GM04504 (cell line): ENCODE measurements at places on chromosomes 16 and 17.

- DNase-seq, result no peak
These were observed 168.8 kb downstream of the C16orf78 start for GRCh38 chr16:49542391-49542891.

DNA sequence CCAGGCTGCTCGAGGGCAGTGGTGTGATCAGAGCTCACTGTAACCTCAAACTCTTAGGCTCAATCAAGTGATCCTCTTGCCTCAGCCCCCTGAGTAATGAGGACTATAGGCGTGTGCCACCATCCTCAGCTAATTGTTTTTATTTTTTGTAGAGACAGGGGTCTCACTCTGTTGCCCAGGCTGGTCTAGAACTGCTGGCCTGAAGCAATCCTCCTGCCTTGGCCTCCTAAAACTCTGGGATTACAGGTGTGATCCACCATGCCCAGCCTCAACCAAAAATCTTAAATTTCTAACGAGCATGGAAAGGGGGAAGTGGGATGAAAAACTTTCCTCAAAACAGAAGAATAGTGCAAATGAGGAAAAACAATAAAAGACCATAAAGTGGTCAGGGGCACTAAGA lies 92.8 kb downstream of the CDC27 start:
- no peak for DNase-seq

- DNase-seq, result no peak
These were observed 7.1 kb downstream of the ITGAD start for GRCh38 chr16:31400191-31400590.

DNA sequence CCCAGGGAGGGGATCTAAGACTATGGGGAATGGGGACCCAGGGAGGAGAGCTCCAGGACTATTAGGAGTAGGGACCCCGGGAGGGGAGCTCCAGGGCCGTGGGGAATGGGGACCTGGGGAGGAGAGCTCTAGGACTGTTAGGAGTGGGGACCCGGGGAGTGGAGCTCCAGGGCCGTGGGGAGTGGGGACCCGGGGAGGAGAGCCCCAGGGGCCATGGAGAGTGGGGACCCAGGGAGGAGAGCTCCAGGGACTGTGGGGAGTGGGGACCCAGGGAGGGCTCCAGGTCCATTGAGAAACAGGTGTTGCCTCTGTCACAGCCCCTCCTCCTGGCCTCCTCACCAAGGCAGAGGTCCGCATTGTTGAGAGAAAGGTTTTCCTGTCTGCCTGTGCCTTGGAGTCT lies 16.0 kb downstream of the MPRIP start:
- DNase-seq, result no peak

GRCh38 chr17:47995241-47995935 lies 24.5 kb downstream of the CDK5RAP3 start:
- no peak for DNase-seq

- no peak for DNase-seq
These were observed 1.3 kb upstream of the GSG1L start for GRCh38 chr16:28064706-28065249.

DNA sequence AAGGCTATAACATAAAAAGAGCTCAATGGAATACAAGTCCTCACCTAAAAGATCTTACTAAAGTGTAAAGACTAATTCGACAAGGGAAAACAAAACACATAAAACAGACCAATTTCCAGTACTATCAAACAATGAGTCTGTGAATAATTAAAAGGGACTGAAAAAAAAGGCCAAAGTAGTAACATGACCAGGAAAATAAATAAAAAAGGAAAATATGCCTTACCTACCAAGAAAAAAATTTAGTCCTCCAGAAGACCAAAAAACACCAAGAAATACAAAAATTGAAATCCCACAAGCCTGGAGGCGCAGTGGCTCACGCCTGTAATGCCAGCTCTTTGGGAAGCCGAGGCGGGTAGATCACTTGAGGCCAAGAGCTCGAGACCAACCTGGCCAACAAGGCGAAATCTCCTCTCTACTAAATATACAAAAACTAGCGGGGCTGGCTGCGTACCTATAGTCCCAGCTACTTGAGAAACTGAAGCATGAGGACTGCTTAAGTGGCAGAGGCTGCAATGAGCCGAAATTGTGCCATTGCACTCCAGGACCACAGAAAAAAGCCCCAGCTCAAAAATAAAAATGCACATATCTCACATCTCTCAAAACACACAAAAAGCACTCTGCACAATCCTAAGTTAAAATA lies 60.8 kb downstream of the TEX14 start:
- no peak for DNase-seq

- DNase-seq, result no peak
These were observed 142.5 kb downstream of the SNX29 start for GRCh38 chr16:12119037-12119436.

DNA sequence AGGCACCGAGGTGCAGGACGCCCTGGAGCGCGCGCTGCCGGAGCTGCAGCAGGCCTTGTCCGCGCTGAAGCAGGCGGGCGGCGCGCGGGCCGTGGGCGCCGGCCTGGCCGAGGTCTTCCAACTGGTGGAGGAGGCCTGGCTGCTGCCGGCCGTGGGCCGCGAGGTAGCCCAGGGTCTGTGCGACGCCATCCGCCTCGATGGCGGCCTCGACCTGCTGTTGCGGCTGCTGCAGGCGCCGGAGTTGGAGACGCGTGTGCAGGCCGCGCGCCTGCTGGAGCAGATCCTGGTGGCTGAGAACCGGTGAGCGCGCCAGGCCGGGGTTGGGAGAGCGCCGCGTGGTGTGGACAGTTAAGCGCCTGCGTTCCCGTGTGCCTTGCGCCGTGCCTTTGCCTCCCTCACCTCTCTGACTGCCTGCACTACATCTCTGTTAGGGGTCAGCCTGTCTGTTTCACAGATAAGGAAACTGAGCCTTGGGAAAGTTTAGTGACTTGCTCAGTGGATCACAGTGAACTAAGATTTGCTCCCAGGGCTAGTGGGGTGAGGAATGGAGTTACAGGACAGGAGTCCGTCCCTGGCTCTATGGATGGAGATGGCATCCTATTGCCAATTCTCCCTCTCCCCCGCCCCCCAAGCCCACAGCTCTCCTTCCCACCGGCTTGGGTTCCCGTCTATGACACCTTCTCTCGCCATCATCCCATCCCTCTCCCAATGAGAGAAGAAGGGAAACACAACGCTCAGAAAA lies 880 bp downstream of the SARM1 start:
- DNase-seq, result no peak
